NCI-H345 (cell line): ENCODE measurements at places on chromosomes 5 and 9.

GRCh38 chr9:81479573-81479972 is 209.8 kb downstream of the TLE1 start:
- DNase-seq: no peak

DNA sequence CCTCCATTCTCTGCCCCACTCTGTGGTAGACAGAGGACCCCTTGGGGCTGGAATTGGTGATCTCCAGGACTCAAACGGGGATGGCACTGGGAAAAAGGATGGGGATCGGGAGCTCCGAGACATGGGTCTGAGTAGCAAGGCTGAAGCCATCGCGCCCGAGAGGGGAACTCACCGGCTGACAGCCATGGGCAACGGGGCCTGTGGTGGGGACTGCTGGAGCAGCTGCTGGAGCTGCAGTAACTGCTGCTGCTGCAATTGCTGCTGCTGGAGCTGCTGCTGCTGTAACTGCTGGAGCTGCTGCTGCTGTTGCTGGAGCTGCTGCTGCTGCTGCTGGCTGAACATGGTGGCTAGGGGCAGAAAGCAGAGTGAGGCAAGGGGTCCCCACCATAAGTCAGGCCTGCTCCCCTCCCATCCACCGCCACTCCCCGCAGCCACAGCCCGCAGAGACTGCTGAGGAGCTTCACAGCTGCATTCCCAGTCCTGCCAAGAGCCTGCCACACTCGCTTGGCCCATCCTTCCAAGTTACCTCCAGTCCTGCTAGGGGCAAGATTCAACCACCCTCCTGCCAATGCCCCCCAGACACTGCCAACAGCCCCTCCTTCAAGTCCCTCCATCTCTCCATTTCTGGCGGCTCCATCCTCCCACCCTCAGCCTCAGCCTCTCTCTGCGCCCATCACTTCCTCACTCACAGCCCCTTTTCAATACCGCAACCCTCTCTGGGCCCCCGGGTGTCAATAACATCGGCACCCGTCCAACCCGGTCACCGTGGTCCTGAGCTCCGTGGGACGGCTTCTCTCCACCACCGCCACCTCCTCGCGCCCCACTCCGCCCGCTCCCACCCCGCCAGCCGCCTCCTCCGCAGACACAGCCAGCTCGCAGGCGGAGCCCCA is 611 bp downstream of the CIZ1 start:
- DNase-seq: peak; percentile 6

DNA sequence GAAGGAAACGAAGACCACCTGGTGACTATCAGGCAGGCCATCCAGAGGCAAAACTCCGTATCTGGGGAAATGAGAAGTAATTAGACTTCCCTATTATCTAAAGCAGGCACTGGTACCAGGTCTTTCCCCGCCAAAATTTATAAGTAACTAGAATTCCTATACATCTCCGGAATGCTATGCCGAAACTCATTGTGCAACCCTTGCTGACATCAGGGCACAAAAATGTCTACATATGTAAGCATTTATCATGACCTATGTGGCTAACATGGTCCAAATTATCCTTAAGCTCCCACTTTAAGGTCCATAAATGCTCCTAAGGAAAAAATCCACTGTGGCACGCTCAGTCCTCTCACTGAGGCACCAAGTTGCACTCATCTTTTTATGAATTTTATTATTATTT is 17.8 kb downstream of the ACTL7B start:
- no peak for DNase-seq

DNA sequence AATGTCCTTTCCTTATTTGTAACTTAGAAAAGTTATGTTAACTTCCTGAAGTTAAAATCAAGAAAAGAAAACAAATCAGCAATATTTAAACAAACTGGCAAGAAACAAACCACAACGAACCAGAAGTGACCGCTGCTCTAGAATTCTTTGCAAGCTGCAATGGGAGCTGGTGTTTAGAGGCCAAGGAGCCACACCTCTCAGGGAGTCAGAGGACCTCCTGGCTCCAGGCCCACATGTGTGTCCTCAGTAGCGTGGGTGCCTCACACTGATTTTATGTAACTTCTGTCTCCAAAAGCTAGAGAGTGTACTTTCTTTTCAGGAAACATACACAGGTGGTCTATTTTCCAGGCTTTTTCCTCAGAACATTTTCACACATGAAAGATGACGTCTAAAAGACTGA is 100.4 kb downstream of the IRX2 start:
- DNase-seq: no peak

GRCh38 chr5:146817973-146818372 is 60.6 kb downstream of the PPP2R2B start:
- no peak for DNase-seq

DNA sequence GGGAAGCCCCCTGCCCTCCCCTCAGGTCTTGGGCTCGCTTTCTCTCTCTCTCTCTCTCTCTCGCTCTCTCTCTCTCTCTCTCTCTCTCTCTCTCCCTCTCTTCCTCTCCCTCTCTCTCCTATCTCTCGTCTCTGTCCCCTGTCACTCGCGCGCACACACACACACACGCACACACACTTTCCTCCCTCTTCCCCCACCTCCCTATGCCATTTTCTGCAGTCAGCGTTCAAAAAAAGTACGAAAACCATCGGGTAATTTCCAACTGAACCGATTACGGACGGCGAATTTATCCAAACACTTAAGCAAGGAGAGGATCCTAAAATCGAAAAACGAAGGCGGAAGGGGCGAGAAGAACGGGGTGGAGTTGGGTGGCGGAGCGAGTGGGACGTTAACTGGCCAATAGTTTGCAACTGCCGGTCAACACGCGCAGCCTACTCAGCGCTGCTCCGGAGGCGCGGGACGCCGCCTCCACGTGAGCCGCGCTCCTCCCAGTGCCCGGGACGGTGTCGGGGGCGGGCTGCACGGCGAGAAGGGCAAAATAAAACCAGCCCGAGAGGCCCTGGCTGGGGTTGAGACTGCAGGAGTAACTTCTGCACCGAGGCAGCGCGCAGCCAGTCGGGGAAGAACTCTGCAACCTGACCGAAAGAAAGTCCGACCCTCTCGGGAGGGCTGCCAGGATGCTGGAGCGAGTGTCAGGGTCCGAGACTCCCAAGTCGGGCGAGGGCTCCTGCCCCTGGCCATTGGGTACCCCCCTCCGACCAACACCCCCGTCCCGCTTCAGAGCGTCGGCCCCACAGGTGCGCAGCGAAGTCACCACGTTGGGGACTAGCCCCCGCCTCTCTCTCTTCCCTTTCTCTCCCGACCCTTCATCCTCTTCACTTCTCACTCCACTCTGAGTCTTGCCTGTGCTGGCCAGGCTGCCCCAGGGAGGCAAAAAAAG is 24.9 kb upstream of the ELAVL2 start:
- DNase-seq: peak; percentile 5

- peak; percentile 18 for DNase-seq
Measured at GRCh38 chr5:1155191-1156032, 43.5 kb upstream of the SLC12A7 start.

- DNase-seq: peak; percentile 52
Measured at GRCh38 chr9:70080481-70081119, 37.0 kb downstream of the MAMDC2 start.

- DNase-seq: no peak
Measured at GRCh38 chr5:75510417-75510835, 1.0 kb downstream of the CERT1 start.

GRCh38 chr9:111350556-111350955 is 20.5 kb upstream of the OR2K2 start:
- DNase-seq: no peak

- DNase-seq: peak; percentile 62
Measured at GRCh38 chr5:142611154-142611553, 74.7 kb downstream of the FGF1 start.

- no peak for DNase-seq
Measured at GRCh38 chr5:105430516-105430915, 1867.9 kb upstream of the NUDT12 start.

- no peak for DNase-seq
Measured at GRCh38 chr5:127170918-127171600, 97.8 kb upstream of the C5orf63 start.

GRCh38 chr9:12318732-12319685 is 374.2 kb upstream of the TYRP1 start:
- no peak for DNase-seq

GRCh38 chr5:32018476-32019436 is 155.4 kb downstream of the GOLPH3 start:
- DNase-seq: no peak

DNA sequence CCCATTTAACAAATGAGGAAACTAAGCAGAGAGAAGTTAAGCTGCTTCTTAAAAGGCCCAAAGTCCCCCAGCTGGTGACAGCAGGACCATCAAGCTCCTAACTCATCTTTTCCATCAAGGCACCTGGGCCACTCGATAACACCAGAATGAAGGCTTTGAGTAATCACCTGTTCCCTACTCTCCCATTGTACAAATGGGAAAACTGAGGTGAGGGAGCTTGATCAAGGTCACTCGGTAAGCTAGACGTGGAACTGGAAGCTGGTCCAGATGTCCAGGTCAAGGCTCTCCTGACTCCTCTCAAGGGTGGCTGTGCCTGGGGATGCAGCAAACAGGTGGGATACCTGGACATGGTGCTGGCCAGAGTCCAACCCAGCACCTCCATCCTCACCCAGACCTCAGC is 90.6 kb upstream of the SHB start:
- no peak for DNase-seq

- no peak for DNase-seq
Measured at GRCh38 chr9:73575101-73576060, 423.7 kb downstream of the ANXA1 start.

GRCh38 chr5:55450050-55450765 is 84.6 kb downstream of the PLPP1 start:
- DNase-seq: no peak

- no peak for DNase-seq
Measured at GRCh38 chr5:132665574-132666080, 7.7 kb downstream of the IL13 start.

DNA sequence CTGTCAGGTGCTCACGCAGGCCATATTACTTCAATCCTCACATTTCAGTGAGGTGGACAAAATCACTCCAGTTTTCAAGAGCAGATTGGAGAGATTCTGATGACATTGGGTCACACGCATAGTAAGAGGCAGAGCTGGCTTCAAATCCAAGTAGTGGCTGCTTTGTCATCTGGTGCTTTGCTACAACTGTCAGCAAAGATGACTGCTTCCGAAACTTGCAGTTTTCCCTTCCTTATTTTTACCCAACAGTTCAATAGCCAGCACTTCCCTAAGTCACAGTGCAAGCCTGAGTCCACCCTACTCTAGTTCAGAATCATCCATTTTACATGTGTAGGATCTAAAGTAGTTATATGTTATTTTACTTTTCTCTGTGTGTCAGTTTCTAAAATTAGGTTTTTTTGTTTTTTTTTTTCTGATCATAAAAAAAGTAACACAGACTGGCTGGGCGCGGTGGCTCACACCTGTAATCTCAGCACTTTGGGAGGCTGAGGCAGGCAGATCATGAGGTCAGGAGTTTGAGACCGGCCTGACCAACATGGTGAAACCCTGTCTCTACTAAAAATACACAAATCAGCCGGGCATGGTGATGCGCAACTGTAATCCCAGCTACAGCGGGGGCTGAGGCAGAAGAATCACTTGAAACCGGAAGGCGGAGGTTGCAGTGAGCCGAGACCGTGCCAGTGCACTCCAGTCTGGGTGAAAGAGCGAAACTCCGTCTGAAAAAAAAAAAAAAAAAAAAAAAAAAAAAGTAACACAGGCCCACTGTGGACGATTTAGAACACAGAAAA is 49.6 kb downstream of the ANKDD1B start:
- DNase-seq: no peak

- DNase-seq: no peak
Measured at GRCh38 chr5:51816427-51816826, 433.2 kb downstream of the ISL1 start.
